Astrocyte (in vitro differentiated cells and primary cell): ENCODE measurements at places on chromosomes 1 and 21. TPM values are rescaled to one million over a fixed set of nuclear protein-coding genes. Genes with fewer than 3 reads are reported as not detected.
A peak's percentile ranks its signal among the peaks of the same experiment; 100 is the strongest.

Gene SCCPDH
- 23.9 and 25.0 TPM in 2 replicates for total RNA-seq

GRCh38 chr21:26909972-26910371, 56.9 kb downstream of the ADAMTS5 start:
- H3K4me1 ChIP-seq: no peaks in the 10 kb centered on the region
- H3K27ac ChIP-seq: no peak overlapping the region
- no peaks in the 10 kb centered on the region for H3K27me3 ChIP-seq
- no peak overlapping the region for H3K4me3 ChIP-seq
- no peak for DNase-seq

GRCh38 chr1:8427986-8428385, 110.1 kb downstream of the SLC45A1 start:
- H3K27me3 ChIP-seq: no peaks in the 10 kb centered on the region
- H3K4me3 ChIP-seq: no peak overlapping the region
- no peak overlapping the region for H3K27ac ChIP-seq
- DNase-seq: no peak

- no peaks in the 10 kb centered on the region for H3K27me3 ChIP-seq
- no peak overlapping the region for H3K27ac ChIP-seq
- no peaks in the 10 kb centered on the region for H3K4me1 ChIP-seq
- DNase-seq: no peak
Measured at GRCh38 chr21:24369746-24370145, 1237.5 kb downstream of the MRPL39 start.

Gene LCE3A
- not detected in 2 replicates for total RNA-seq

DNA sequence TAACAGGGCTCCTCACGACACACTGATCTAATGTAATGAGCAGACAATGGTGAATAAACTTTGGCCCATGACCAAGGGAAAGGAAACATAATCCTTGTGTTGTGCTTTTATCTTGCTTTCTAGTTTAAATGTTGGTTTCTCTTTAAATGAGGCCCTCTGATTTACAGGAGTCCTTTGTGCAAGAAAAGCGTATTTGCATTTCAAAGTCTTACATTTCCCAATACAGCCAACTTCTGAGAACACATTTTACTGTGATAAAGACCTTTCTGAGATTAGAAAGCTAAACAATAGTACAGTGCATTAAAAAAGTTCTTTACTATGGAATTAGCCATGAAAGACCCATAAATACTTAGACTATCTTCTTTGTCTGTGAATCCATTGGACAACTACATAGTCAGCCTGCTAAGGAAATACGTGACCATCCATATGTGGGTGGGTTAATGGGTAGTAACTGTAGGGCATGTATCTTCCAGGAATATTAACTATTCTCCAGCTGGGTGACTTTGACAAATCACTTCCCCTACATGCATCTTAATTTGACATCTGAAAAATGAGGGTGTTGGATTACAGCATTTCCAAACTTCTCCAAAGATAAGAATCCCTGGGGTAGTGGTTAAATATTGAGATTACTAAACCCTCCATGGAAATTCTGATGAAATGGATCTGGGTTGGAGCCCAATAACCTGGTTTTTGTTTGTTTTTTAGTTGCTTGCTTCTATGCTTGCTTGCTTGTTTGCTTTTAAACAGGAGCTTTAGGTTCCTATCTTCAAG, 50.3 kb upstream of the USP1 start:
- no peak overlapping the region for H3K4me3 ChIP-seq
- H3K4me1 ChIP-seq: peaks cover 15% of the 10 kb centered on the region
- no peak overlapping the region for H3K27ac ChIP-seq
- H3K36me3 ChIP-seq: no peaks in the 10 kb centered on the region
- peak; percentile 92 for DNase-seq
- H3K27me3 ChIP-seq: no peaks in the 10 kb centered on the region

- DNase-seq: no peak
- H3K36me3 ChIP-seq: no peaks in the 10 kb centered on the region
- no peak overlapping the region for H3K4me3 ChIP-seq
- H3K27me3 ChIP-seq: no peaks in the 10 kb centered on the region
- H3K4me1 ChIP-seq: no peaks in the 10 kb centered on the region
Measured at GRCh38 chr21:45932922-45933502, 48.6 kb upstream of the COL6A1 start.

Gene DTL
- 2.6 and 6.3 TPM in 2 replicates for total RNA-seq

- no peaks in the 10 kb centered on the region for H3K27me3 ChIP-seq
- peaks cover 15% of the 10 kb centered on the region for H3K36me3 ChIP-seq
- H3K4me1 ChIP-seq: peaks cover 15% of the 10 kb centered on the region
- DNase-seq: no peak
Measured at GRCh38 chr21:39182484-39183271, 573 bp downstream of the PSMG1 start.

GRCh38 chr1:221598122-221598521, 143.8 kb downstream of the DUSP10 start:
- DNase-seq: no peak
- H3K36me3 ChIP-seq: no peaks in the 10 kb centered on the region
- H3K4me3 ChIP-seq: no peak overlapping the region
- no peaks in the 10 kb centered on the region for H3K4me1 ChIP-seq

Gene GSTM5
- not detected in 2 replicates for total RNA-seq

DNA sequence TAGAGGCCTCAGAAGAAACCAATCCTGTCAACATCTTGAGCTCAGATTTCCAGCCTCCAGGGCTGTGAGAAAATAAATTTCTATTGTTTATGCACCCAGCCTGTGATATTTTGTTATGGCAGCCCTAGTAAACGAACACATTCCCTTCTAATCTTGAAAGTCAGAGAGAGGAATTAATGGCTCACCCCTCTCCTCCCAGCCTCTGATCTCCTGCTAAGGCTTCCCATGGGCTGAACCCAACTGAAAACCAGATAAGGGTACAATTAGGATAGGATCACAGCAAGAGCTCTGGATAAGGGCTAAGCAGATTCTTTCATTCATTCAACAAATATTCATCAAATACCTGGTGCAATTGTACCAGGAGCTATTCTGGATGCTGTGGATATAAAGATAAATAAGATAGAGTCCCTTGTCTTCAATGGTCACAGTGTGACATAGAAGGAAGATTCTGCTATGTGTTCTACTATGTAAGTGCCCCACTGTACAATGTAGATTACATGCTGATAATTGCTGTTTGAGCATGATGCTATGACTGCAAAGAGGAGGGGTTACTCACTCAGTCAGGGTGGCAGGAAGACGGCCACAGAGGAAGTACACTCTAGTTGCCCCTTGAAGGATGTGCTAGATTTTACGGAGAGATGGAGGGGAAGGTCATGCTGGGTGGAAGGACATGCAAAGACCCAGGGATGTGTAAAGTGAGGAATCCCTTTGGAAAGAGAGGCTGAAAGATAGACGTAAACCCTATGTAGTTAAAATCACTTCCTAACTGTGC, 203.3 kb upstream of the JUN start:
- no peak for DNase-seq
- no peak overlapping the region for H3K4me3 ChIP-seq

GRCh38 chr1:1406821-1407635, at the start of gene MRPL20:
MRPL20 (minus strand) TSS chr1:1407293; CDS start chr1:1407217, 76 bp downstream.
- peak; percentile 76 for DNase-seq
- H3K27ac ChIP-seq: peak within 1 kb of the TSS; percentile 76
- H3K4me3 ChIP-seq: peak within 1 kb of the TSS; percentile 78
- no peaks in the 10 kb centered on the region for H3K27me3 ChIP-seq
- H3K36me3 ChIP-seq: peaks cover 13% of the 10 kb centered on the region

GRCh38 chr1:169483500-169483966, 2.2 kb downstream of the SLC19A2 start:
- no peak overlapping the region for H3K27ac ChIP-seq
- H3K36me3 ChIP-seq: no peaks in the 10 kb centered on the region
- no peaks in the 10 kb centered on the region for H3K27me3 ChIP-seq
- H3K4me3 ChIP-seq: peak overlapping the region; percentile 82

GRCh38 chr1:193060938-193061337, 1.5 kb downstream of the RO60 start:
- DNase-seq: no peak
- H3K27me3 ChIP-seq: no peaks in the 10 kb centered on the region
- peaks cover 17% of the 10 kb centered on the region for H3K4me1 ChIP-seq
- H3K4me3 ChIP-seq: peak overlapping the region; percentile 96

GRCh38 chr1:169305948-169306347, 61.6 kb downstream of the NME7 start:
- H3K36me3 ChIP-seq: no peaks in the 10 kb centered on the region
- no peak for DNase-seq
- no peaks in the 10 kb centered on the region for H3K4me1 ChIP-seq

DNA sequence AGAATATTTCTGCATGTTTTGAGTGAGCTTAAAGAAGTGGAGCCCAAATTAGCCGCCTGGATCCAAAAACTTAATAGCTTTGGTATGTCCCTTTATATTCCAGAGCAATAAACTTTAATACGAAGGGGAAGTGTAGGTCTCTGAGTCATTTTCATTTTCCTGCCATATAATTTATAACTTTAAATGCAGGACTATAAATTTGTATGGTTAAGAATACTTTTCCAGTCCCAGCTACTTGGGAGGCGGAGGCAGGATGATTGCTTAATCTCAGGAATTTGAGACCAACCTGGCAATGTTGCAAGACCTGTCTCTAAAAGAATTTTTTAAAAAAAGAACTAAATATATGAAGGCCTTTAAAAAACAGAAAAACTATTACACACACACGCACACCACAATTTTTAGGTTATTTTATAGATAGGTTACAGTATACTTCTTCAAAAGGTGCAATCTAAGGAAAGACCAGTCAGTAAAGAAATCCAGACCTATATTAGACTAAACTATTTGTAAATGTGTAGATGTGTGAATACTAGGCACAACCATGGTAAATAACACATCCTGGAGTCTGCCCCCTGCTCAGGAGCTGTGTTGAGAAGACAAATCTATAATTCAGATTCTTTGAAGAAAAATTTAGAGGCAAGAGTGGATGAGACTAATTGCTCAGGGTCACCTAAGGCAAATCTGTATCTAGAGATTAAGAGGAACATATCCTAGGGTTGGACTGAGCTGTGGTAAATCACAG, 80.3 kb downstream of the TTC3 start:
- peaks cover 70% of the 10 kb centered on the region for H3K36me3 ChIP-seq
- DNase-seq: peak; percentile 68
- no peak overlapping the region for H3K4me3 ChIP-seq

- peaks cover 2% of the 10 kb centered on the region for H3K27me3 ChIP-seq
- peak overlapping the region; percentile 87 for H3K27ac ChIP-seq
- no peaks in the 10 kb centered on the region for H3K36me3 ChIP-seq
Measured at GRCh38 chr1:219324629-219325367, 151.1 kb downstream of the LYPLAL1 start.

DNA sequence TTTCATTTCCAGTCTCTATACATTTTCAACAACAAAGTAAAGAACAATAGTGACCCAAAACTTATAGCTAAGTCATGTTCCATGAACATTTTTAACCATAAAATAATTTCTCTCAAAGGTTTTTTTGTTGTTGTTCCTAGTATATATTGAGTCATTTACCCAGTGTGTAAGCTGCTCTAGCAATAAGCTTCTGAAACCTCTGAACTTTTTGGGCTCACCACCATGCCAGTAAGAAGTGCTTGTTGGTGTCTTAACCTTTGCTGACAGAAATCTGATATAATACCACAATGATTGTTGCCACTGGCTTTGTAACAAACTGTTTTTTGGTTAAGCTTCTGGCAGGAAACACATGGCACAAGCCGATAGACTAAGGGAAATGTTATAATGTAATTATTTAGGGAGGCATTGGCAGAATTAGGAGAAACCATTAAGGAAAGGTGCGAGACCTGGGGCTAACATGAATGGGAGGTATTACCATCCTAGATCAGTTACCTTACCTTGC, 52.6 kb upstream of the UBE2U start:
- H3K36me3 ChIP-seq: no peaks in the 10 kb centered on the region
- H3K4me1 ChIP-seq: no peaks in the 10 kb centered on the region
- H3K4me3 ChIP-seq: no peak overlapping the region

- no peak for DNase-seq
- H3K36me3 ChIP-seq: no peaks in the 10 kb centered on the region
- no peak within 1 kb of the TSS for H3K4me3 ChIP-seq
- no peak within 1 kb of the TSS for H3K27ac ChIP-seq
Measured at GRCh38 chr1:167093846-167094516, at the start of gene STYXL2. STYXL2 (plus strand) TSS chr1:167094075; CDS start chr1:167094850, 775 bp downstream.

- H3K27ac ChIP-seq: peak overlapping the region; percentile 60
- no peaks in the 10 kb centered on the region for H3K27me3 ChIP-seq
- peak overlapping the region; percentile 72 for H3K4me3 ChIP-seq
- DNase-seq: peak; percentile 15
- H3K36me3 ChIP-seq: no peaks in the 10 kb centered on the region
Measured at GRCh38 chr1:15523104-15524020, 653 bp downstream of the CASP9 start.

Gene IFFO2
- 34.2 and 39.6 TPM in 2 replicates for total RNA-seq

GRCh38 chr1:231311720-231312431, 25.8 kb downstream of the EXOC8 start:
- H3K4me1 ChIP-seq: no peaks in the 10 kb centered on the region
- H3K36me3 ChIP-seq: no peaks in the 10 kb centered on the region
- no peak for DNase-seq
- no peaks in the 10 kb centered on the region for H3K27me3 ChIP-seq
- no peak overlapping the region for H3K27ac ChIP-seq

GRCh38 chr1:231590453-231591198, 36.0 kb upstream of the DISC1 start:
- DNase-seq: peak; percentile 56
- H3K36me3 ChIP-seq: no peaks in the 10 kb centered on the region
- no peaks in the 10 kb centered on the region for H3K27me3 ChIP-seq
- no peaks in the 10 kb centered on the region for H3K4me1 ChIP-seq

DNA sequence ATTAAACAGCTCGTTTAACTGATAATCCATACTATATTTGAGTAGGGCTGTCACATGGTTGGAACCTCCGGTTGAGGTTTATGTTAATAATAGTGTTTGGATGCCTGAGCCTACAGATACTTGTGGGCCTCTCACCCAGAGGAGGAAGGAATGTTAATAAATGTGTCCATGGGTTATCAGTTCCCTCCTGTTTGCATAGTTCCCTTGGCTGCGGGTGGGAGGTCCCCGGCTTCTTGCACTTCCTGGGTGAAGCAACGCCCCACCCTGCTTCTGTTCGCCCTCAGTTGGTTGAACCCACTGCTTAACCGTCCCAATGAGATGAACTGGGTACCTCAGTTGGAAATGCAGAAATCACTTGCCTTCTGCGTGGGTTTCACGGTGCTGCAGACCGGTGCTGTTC, 23.6 kb upstream of the GBP1 start:
- H3K27me3 ChIP-seq: no peaks in the 10 kb centered on the region
- H3K36me3 ChIP-seq: no peaks in the 10 kb centered on the region
- no peaks in the 10 kb centered on the region for H3K4me1 ChIP-seq
- no peak overlapping the region for H3K27ac ChIP-seq
- no peak overlapping the region for H3K4me3 ChIP-seq
